ENCODE measurements at places on chromosomes 2 and 18. TPM values are rescaled to one million over a fixed set of nuclear protein-coding genes. Genes with fewer than 3 reads are reported as not detected.

Gene FAHD2B
- 11.4 TPM for total RNA-seq

Gene ACVR1C
- total RNA-seq = 0.02 TPM

Gene CYTIP
- total RNA-seq = not detected

Gene RAB17
- total RNA-seq = 0.21 TPM

Gene SKA1
- total RNA-seq = 12.0 TPM

Gene STARD6
- not detected for total RNA-seq

Gene IL36G
- total RNA-seq = not detected

Gene TNFAIP6
- total RNA-seq = 1.7 TPM

Gene RAD51AP2
- total RNA-seq = not detected

Gene DLGAP1
- total RNA-seq = 0.01 TPM

Gene EFEMP1
- total RNA-seq = 43.3 TPM

Gene ZNF892
- total RNA-seq = 0.17 TPM

Gene CHRND
- not detected for total RNA-seq

Gene MALT1
- total RNA-seq = 9.7 TPM

Gene ANKRD29
- total RNA-seq = 9.7 TPM

Gene RNF152
- total RNA-seq = 0.05 TPM

Gene VWA3B
- total RNA-seq = 0.26 TPM

Gene FIGN
- 1.8 TPM for total RNA-seq

Gene FBXO48
- 0.52 TPM for total RNA-seq

Gene ALPG
- 0.15 TPM for total RNA-seq

Gene SLC5A7
- not detected for total RNA-seq

Gene BMP10
- total RNA-seq = not detected

Gene ANKRD62
- total RNA-seq = not detected

Gene SLC9A2
- total RNA-seq = 3.4 TPM

Gene HOXD13
- total RNA-seq = 0.23 TPM

Gene DNAH6
- 0.14 TPM for total RNA-seq

Gene MRPL53
- 158 TPM for total RNA-seq

Gene GALNT5
- 2.8 TPM for total RNA-seq

Gene NDC80
- 10.7 TPM for total RNA-seq

Gene FAM237A
- total RNA-seq = not detected

Gene SLC9A4
- not detected for total RNA-seq

Gene TPO
- total RNA-seq = 0.22 TPM

Gene DBI
- total RNA-seq = 396 TPM

Gene IGFBP2
- 88.0 TPM for total RNA-seq

Gene DYSF
- 0.50 TPM for total RNA-seq

Gene PLB1
- total RNA-seq = 1.1 TPM

Gene RAB11FIP5
- 36.7 TPM for total RNA-seq

Gene ANKRD30B
- total RNA-seq = 0.02 TPM

Gene C2orf42
- 8.3 TPM for total RNA-seq

Gene AKAIN1
- not detected for total RNA-seq

Gene TSPYL6
- not detected for total RNA-seq

Gene CTAGE1
- not detected for total RNA-seq

Gene RNF25
- total RNA-seq = 44.7 TPM

Gene EFHD1
- 1.9 TPM for total RNA-seq

Gene COL4A4
- total RNA-seq = 1.2 TPM

Gene RETREG2
- 88.8 TPM for total RNA-seq

Gene ADAM23
- 8.5 TPM for total RNA-seq

Gene TCF7L1
- 6.7 TPM for total RNA-seq

Gene AGXT
- not detected for total RNA-seq

Gene EVX2
- not detected for total RNA-seq

Gene NAT8
- total RNA-seq = not detected

Gene B3GNT7
- 2.0 TPM for total RNA-seq

Gene SNED1
- total RNA-seq = 0.18 TPM

Gene CCDC121
- 4.0 TPM for total RNA-seq

Gene DSC2
- 0.94 TPM for total RNA-seq

Gene PTH2R
- total RNA-seq = not detected

Gene ADGRF3
- 0.23 TPM for total RNA-seq

Gene UBXN2A
- total RNA-seq = 18.2 TPM

Gene APLF
- total RNA-seq = 0.54 TPM

Data from A549 treated with CORT108297 at 1 μM for 4 hours (cell line).